ENCODE measurements at places on chromosomes 7 and 10. TPM values are rescaled to one million over a fixed set of nuclear protein-coding genes. Genes with fewer than 3 reads are reported as not detected.

- no peak for DNase-seq
Measured at GRCh38 chr10:119161680-119162451, 3.6 kb downstream of the SFXN4 start.

DNA sequence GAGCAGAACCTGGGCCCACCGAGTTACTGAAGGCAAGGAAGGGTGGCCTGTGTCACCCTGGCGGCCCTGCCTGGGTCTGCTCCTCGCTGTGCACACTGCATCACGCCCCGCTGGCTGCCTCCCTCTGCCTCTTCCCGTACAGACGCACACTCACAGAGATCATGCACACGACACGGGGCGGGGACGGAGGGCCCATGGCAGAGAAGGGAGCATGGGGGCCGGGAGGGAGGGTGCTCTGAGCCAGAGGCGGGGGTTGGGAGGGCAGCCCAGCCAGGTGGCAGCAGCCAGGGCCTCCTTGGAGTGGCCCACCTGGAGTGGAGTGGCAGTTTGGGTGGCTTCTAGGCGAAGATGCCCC lies 16.6 kb downstream of the BUD23 start:
- no peak for DNase-seq

DNA sequence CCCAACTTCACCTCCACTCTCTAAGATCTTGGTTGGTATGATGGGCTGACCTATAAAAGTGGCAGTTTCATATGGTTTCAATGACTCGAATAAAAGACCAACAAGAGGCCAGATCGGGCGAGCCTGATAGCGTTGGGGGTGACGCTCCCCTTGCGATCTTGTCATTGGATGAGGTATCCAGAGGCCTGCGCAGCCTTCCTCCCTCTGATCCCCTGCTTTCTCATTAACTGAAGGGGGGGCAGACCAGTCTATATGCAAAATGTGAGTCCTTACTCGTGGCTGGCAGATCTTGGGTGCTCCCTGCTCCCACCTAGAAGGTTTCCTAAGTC lies 937 bp upstream of the COBL start:
- no peak for DNase-seq

The TPST1 gene
- total RNA-seq, result 5.6 TPM

DNA sequence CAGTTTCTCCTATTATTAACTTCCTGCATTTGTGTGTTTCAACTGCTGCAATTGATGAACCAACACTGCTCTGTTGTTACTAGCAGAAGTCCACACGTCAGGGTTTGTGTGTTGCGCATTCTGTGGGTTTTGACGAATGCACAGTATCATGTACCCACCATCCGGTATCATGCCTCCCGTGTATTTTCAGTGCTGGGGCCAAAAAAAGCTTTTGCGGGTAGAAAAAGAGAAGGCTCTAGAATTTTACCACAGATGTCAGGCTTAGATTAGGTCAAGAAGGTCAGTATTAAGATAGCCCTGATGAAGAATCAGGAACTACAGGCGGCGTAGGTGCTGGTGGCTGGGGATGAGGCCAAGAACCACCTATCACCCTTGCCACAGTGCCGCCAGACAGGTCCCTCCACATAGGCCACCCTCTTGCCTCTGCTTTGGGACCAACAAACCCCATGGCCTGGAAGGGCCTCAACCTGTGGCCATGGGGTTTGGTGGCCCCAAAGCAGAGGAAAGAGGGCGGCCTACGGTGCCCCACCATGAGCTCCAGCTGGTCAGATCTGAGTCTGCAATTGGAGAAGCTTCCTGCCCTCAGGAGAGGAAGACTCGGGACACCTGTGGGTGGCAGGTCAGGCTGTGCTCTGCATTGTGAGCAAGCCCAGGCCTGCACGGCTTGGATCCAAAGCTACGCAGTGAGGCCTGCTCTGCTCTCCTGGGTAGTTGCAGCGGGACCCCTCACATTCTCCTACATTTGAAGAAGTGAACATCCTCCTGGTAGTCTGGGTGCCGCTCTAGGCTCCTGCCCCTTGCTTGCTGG lies 71.9 kb downstream of the MKI67 start:
- DNase-seq, result no peak

The NKX2-3 gene
- 0.25 TPM for total RNA-seq

DNA sequence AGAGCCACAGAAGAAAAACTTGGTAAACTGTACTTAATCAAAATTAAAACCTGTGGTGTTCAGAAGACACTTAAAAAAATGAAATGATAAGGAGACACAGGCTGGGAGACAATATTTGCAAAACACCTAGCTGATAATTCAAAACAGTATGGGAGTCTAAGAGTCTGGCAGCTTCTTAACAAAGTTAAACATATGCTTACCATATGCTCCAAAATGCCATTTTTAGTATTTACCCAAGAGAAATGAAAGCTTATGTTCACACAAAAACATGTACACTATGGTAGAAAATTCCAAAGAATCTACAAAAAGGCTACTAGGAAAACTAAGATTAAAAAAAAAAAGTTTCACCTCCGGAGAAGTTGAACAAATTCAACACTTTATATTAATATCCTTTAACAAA lies 48.6 kb downstream of the ITGB1 start:
- DNase-seq, result no peak

GRCh38 chr10:125992254-125992653 lies 95.9 kb downstream of the FANK1 start:
- DNase-seq, result no peak

DNA sequence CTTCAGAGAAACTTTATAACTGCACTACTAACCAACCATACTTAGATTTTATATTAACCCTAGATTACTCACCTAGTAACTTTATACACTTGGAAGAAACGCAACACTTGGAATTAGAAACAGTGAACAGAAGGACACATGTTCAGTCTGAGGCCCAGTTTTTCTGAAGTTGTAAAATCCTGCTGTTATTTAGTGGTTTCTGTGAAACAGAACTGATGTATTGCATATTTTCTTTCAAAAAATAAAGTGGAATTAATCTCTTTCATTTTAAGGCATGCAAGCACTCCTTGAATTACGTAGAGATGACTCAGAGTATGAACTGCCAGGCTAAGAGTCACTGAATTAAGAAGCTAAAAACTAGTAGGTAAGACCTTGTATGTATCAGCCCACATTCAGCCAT lies 215.8 kb downstream of the SKAP2 start:
- no peak for DNase-seq
